ENCODE measurements at places on chromosomes 5 and 9. TPM values are rescaled to one million over a fixed set of nuclear protein-coding genes. Genes with fewer than 3 reads are reported as not detected.

The PGM5 gene
- 1.9 TPM for total RNA-seq

The PDLIM4 gene
- 65.7 TPM for total RNA-seq

The DMRT2 gene
- total RNA-seq: not detected

GRCh38 chr9:87546704-87547103 is 49.0 kb downstream of the DAPK1 start:
- peaks cover 26% of the 10 kb centered on the region for H3K4me1 ChIP-seq
- no peak overlapping the region for H3K4me3 ChIP-seq
- peak; percentile 37 for DNase-seq

DNA sequence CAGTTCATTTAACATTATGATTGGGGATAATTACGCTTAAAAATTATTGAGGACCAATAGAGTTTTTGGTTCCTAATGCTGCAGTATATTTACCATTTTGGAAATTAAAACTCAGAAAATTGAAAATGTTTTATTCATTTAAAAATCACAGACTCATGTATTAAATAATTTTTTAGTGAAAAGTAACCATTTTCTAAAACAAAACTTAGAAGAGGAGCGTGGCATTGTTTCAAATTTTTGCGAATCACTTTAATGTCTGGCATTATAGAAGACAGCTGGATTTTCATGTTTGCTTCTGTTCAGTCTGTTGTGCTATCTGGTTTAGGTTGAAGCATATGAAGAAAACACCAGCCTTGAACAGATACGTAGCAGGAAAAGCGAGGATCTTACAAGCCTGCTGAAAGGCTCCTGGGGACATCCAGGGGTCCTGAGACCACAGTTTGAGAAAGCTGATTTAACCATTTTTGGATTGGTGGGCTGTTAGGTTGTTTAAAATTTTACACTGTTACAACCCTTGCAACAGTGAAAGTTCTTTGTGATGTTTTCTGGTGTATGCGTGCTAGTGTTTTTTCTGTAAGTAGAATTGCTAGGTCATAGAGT is 1.6 kb downstream of the ZFYVE16 start:
- H3K27me3 ChIP-seq: no peaks in the 10 kb centered on the region
- no peaks in the 10 kb centered on the region for H3K36me3 ChIP-seq
- no peak overlapping the region for H3K4me3 ChIP-seq
- DNase-seq: peak; percentile 29

DNA sequence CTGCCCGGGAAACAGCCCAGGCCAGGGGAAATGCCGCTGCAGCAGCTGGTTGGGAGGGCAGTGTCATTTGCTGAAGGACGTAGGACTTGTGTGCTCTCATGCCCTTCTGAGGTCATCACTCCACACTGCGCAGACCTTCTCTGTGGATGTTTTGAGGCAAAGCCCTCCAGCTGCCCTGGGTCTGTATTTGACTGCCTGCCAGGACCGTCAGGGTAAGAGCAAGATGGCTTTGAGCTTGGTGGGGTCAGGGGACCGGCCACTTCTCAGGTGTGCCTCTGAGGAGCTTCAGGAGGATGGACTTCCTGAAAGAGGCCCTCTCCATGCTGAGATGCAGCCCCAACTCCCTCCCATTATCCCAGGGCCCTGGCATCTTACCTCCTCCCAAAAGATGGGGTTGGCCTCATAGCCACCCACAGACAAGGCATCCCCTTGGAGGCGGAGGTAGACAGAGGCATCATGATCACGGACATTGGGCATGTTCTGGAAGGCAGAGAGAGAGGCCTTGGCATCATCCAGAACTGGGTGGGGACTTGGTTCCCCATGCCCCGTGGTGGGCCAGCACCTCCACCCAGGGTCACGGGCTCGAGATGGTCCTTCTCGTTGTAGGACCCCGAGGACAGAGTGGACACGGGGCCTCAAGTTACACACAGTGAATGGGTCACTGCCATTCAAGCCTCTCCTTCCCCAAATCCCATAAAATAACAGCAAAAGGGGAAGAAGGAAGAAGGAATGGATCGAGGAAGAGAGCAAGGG is 19.4 kb downstream of the SARDH start:
- no peak overlapping the region for H3K4me3 ChIP-seq
- no peaks in the 10 kb centered on the region for H3K4me1 ChIP-seq
- H3K27me3 ChIP-seq: no peaks in the 10 kb centered on the region
- H3K36me3 ChIP-seq: no peaks in the 10 kb centered on the region

- no peak for DNase-seq
- H3K27me3 ChIP-seq: no peaks in the 10 kb centered on the region
- peaks cover 25% of the 10 kb centered on the region for H3K4me1 ChIP-seq
- no peak overlapping the region for H3K27ac ChIP-seq
- no peak overlapping the region for H3K4me3 ChIP-seq
Measured at GRCh38 chr9:134388976-134389375, 62.7 kb downstream of the RXRA start.

DNA sequence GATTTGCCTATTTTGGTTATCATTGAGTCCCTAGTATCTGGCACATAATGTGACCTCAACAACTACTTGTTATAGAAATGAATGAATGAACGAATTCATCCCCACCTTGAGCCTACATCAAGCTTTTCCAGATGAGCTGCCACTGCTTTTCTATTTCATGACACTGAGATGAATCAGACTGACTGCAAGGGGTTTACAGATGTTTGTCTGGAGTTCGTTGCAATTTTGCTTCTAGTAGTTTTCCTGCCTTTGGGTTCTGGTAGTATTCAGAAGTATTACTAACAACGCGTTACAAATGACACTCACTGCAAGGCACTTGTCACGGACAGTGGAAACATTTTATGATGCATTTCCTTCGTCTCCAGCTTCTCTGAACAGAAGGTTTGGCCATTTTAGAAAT is 222.3 kb downstream of the CD180 start:
- H3K27ac ChIP-seq: no peak overlapping the region
- H3K36me3 ChIP-seq: peaks cover 2% of the 10 kb centered on the region
- no peak overlapping the region for H3K4me3 ChIP-seq
- no peak for DNase-seq
- H3K4me1 ChIP-seq: no peaks in the 10 kb centered on the region

GRCh38 chr5:102211165-102211564 is 84.9 kb downstream of the SLCO4C1 start:
- no peak for DNase-seq
- no peak overlapping the region for H3K27ac ChIP-seq
- H3K4me3 ChIP-seq: no peak overlapping the region
- H3K36me3 ChIP-seq: no peaks in the 10 kb centered on the region
- no peaks in the 10 kb centered on the region for H3K27me3 ChIP-seq
- H3K4me1 ChIP-seq: no peaks in the 10 kb centered on the region

- peaks cover 7% of the 10 kb centered on the region for H3K36me3 ChIP-seq
- no peak overlapping the region for H3K4me3 ChIP-seq
- H3K27ac ChIP-seq: no peak overlapping the region
Measured at GRCh38 chr9:75146229-75146628, 57.9 kb downstream of the OSTF1 start.

All from endothelial cell of umbilical vein (primary cell).